ENCODE measurements at places on chromosomes 2 and 18.

GRCh38 chr18:7941533-7941932, 374.4 kb downstream of the PTPRM start:
- DNase-seq, result no peak

DNA sequence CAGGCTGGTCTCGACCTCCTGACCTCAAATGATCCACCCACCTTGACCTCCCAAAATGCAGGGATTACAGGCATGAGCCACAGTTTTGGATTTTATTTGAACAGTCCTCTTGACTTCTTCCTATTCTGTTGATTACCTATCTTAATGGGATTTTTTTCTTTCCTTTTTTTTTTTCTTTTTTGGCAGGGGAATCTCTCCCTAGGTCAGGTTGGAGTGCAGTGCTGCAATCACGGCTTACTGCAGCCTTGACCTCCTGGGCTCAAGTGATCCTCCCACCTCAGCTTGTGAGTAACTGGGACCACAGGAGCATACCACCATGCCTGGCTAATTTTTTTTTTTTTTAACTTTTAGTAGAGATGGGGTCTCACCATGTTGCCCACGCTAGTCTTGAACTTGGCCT, 2.8 kb downstream of the MTHFD2 start:
- DNase-seq, result no peak

DNA sequence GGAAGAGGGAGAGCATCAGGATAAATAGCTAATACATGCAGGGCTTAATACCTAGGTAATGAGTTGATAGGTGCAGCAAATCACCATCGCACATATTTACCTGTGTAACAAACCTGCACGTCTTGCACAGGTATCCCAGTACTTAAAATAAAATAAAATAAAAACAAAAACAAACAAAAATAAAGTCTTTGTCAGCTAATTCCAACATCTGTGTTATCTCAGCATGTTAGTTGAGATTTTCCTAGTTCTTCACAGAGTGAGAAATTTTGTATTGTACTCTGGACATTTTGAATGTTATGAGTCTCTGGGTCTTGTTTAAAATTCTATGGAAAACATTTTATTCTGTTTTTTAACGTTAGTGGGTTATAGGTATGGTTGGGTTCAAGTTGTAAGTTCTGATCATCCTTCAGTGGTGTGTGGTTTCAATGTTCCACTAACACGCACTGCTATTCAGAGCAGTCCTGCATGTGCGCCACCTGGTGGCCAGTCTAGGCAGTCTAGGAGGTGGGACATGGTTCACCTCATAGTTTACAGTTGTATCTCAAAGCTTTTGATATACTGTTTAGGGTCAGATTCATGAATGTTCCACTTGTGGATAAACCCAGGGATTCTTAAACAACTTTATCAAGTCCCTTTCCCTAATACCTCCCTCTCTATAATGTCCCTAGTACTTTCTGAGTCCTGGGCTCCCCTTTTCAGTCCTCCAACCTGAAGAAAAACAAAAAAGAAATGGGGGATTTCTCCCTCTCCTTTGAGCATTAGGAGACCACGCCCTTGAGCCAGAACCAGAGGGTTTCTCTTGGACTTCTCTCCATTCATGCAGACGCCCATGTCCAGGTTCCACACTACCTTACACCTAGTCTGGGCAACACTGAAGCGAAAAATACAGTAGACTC, 213.4 kb upstream of the GATA6 start:
- DNase-seq, result peak; percentile 15

DNA sequence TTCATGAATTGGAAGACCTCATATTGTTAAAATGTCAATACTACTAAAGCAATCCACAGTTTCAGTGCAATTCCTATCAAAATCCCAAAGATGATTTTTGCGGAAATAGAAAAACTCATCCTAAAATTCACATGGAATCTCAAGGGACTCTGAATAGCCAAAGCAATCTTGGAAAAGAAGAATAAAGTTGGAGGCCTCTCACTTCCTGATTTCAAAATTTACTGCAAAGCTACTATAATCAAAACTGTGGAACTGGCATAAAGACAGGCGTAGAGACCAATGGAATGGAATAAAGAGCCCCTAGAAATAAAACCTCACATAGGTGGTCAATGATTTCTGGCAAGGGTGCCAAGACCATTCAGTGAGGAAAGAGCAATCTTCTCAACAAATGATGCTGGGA, 42.3 kb downstream of the ACOXL start:
- no peak for DNase-seq

- DNase-seq, result no peak
Measured at GRCh38 chr2:149314687-149315086, 15.7 kb upstream of the LYPD6 start.

GRCh38 chr2:31151501-31151900, 13.3 kb upstream of the GALNT14 start:
- DNase-seq, result no peak

DNA sequence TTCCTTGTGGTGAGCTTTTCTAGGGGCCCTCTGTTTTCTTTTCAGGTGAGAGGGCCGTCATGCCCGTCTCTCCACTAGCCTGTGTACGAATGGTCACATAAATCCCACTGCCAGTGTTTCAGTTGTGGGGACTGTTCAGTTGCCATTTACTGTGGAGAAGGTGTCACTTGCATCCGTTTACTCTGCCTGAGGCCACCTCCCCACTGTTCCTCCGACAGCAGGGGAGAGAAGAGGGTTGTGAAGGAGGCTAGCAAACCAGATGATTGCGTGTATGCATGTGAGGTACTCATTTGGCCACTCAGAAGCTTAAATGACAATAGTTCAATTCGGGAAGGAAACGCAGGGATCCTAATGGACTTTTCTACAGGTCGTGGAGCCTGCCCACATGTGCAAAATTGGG, 3.3 kb downstream of the MTCL1 start:
- no peak for DNase-seq

DNA sequence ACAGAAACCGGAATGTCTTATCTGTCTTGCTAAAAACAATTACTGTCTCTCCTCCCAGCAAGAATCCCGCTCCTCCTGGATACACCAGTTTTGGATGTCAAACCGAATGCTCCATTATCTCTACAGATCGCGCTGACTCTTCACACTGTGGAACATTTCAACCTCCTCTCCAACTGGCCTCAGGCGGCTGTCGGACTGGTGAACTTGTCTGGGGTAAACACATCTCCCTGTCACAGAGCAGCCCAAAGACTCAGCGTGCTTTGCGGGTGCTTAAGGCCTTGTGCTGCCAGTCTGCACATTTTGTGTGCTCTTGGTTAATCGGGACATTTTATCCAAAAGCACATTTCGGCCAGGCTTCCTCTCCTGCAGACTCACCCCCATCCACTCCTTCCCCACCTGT, 173.1 kb downstream of the ICOS start:
- no peak for DNase-seq

GRCh38 chr2:235116885-235117492, 165.2 kb downstream of the SH3BP4 start:
- no peak for DNase-seq

DNA sequence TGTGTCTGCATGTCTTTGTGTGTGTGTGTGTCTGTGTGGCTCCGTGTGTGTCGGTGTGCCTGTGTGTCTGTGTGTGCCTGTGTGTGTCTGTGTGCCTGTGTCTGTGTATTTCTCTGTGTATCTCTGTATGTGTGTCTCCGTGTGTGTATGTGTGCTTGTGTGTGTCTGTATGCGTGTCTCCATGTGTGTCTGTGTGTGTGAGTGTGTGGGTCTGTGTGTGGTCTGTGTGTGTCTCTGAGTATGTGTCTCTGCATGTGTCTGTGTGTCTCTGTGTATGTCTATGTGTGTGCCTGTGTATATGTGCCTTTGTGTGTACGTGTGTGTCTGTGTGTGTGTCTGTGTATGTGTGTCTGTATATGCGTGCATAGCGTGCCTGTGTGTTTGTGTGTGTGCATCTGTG, 45.2 kb downstream of the MYCN start:
- no peak for DNase-seq

DNA sequence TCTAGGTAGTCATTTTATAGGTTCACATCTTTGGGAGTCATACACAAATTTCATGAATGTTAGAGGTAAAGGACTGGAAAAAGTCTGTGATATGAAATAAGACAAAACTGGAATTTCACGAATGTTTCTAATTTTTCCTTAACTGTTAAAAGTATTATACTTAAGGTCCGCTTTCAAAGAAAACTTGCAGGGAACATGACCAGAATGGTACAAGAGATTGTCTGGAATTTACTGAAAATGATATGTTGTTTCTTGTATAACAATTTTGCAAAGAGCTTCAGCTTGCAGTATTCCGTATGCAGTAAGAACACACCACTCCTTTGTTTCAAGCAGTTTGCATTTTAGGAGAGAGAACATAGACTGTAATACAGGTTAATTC, 1.6 kb downstream of the DDX1 start:
- no peak for DNase-seq

DNA sequence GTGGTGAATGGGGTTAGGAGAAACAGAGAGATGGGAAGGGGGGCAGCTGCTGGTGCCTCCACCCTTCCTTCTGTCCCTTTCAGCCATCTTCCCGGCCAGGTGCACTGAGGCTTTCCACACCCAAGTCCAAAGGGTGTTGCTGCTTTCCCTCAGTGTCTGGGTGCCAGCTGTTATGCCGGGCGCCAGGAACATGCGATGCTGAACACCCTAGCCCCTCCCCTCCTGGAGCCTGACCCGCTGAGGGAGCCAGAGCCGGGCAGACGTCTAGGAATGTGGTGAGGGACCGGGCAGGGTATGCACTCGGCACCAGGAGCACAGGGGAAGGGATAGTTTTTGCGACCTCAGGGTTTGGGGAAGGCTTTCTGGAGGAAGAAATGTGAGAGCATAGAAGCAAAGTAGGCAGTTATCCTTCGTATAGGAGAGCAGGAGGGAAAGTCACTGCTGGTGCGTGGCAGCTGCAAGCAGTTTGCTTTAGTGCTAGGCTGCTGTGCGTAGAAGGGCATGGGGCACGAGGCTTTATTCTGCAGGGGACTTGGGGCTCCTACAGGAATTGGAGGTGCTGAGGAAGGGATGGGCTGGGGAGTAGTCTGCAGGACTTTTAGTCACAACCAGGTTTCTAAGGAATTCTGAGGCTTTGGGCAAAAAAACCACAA, 147.7 kb downstream of the TSN start:
- DNase-seq, result no peak

DNA sequence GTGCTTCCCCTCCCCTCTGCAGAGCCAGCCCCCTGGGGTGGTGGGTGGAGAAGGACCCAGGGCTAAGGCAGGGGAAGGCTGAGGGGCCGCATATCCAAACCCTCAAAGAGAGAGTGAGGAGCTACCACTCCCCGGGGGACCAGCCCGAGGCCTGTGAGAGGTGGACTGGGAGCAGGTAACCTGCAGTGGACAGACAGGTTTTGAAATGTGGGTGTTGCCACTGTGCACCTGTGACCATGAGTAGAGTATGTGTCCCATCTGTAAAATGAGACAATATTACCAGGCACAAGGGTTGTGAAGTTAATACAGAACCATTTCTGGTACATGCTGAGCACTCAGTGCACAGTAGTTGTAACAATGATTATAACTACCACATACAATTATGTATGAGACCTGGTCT, 51.2 kb upstream of the POMC start:
- no peak for DNase-seq

- DNase-seq, result no peak
Measured at GRCh38 chr2:12002215-12002614, 255.8 kb downstream of the LPIN1 start.

- DNase-seq, result no peak
Measured at GRCh38 chr2:8490166-8490721, 191.6 kb upstream of the ID2 start.

DNA sequence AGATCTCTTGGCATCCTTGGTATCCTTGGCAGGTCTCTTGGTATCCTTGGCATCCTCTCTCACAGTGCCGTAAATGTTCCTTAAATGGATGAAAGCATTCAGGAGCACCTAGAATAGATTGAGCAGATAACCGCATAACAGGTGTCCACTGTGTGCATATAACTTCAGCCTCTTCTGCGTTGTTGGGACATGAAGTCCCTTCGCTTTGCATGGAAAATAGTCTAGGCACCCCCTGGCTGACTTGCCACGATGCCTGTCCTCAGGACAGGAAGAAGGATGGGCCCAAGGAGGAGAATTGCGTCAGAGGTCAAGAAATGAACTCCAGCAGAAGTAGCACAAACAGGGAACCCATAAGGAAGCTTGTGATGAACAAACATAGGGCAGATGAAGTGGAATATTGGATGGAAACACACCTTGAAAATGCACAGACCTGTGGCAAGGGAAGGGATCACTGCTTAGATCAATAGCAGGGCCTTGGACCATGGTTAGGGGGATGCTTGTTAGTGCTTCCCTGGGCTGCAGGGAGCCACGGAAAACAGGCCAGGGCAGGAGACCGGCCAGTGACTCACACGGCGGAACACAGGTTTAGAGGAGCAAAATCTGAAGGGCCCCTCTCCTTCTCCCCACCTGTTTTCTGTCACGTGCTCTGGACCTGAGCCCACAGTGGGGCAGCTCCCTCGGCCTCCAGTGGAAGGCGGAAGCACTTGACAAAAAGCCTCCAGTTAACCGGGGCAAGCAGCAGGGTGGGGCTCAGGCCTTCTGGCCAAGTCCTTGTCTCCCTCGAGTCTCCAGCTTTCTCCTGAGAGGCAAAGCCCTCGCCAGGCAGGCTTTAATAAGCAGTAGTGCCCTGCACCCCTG, 99.2 kb upstream of the ASAP2 start:
- no peak for DNase-seq

DNA sequence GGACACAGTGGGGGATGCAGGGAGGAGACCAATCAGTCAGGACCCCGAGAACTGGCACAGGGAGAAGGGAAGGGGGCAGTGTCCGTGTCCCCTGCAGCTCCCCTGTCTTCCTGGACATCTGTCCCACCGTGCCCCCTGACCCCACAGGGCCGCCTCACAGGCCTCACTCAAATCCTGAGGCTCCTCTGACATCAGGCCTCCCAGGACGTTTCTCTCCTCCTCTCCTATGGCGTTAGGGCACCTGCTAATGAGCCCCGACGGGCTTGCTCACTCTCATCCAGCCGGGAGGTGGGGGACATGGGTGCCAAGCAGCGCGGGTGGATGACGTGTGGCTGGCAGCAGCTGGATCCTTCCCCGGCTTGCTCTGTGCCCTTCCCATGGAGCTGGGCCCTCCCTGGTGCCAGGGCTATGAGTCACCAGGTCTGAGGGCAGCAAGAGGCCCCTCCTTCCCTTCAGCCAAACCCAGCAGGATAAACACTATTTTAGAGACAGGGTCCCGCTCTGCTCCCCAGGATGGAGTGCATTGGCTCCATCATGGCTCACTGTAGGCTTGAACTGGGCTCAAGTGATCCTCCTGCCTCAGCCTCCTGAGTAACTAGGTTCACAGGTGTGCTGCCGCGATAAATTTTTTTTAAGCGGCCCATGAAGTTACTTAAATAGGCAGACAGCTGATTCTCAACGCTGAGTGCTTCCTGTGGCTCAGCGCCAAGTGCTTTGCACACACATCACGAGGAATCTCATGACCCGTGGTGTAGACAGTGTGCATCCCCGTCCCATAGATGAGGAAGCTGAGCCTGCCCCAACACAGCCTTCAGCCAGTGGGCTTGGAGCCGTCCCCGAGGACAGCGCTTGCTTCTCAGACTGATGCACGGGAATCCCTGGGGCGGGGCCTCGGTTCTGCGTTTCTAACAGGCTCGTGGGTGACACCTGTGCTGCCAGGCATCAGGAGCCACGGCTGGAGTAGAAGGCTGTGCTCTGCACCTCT, 64.5 kb upstream of the HDAC4 start:
- DNase-seq, result no peak

Measured in activated gamma-delta T cell (primary cell).